ENCODE measurements at places on chromosomes 13 and 19.
A peak's percentile ranks its signal among the peaks of the same experiment; 100 is the strongest.

- no peak for DNase-seq
Measured at GRCh38 chr13:76020421-76020955, 384.4 kb downstream of the LMO7 start.

DNA sequence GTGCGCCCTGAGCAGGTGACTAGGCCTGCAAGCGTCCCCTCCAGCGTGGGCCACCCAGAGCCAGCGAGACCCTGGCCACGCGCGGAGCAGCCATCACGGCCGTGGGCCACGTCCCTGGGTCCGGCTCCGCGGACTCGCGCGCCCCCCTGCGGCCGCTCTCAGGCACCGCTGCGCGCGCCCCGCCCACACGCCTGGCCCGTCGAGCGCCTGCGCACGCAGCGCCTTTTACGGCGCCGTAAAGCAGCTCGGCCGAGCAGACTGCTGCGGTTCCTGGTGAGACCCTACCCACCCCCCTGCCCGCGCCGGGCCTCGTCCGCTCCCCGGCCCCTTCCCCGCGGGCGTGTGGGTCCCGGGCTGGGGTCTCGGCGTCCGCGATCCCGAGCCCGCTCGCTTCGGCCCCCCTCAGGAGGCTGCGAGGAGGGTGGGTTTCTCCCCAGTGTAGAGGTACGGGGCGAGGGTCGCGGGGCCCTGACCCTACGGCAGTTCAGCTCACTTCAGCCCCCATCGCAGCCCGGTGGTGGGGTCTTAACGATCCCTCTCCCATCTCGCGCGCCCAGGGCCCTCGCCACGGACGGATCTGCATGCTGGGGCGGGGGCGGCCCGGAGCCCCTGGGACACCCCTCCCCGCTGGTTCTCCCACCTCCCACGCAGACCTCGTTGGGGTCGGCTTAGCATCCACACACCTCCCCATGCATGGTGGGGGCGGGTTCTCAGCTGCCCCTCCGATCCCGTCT lies at the start of gene TRAPPC5:
TRAPPC5 (plus strand) TSS at position 228 of the 734 bp plus-strand sequence. CDS start 1,421 bp downstream, outside the sequence.
- peak; percentile 85 for DNase-seq

- DNase-seq: no peak
Measured at GRCh38 chr19:11475861-11476260, 5.0 kb downstream of the ELAVL3 start.

DNA sequence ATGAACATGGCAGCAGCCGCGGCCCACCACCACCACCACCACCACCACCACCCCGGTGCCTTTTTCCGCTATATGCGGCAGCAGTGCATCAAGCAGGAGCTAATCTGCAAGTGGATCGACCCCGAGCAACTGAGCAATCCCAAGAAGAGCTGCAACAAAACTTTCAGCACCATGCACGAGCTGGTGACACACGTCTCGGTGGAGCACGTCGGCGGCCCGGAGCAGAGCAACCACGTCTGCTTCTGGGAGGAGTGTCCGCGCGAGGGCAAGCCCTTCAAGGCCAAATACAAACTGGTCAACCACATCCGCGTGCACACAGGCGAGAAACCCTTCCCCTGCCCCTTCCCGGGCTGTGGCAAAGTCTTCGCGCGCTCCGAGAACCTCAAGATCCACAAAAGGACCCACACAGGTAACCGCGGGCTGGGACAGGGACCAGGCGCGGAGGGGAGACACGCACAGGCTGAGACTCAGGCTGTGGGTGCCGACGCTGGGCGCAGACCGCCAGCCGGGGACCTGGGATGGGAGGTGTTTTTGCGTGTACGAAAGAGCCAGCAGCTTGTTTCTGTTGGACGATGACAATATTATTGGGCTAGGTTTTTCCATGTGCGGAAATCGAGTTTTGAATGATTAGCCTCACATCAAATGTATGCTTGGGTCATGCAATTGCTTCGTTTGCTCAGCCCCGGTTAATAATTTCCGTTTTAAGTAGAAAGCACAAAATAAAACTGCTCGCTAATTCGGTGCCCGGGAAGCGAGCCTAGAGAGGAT lies 1.3 kb downstream of the ZIC2 start:
- DNase-seq: no peak

DNA sequence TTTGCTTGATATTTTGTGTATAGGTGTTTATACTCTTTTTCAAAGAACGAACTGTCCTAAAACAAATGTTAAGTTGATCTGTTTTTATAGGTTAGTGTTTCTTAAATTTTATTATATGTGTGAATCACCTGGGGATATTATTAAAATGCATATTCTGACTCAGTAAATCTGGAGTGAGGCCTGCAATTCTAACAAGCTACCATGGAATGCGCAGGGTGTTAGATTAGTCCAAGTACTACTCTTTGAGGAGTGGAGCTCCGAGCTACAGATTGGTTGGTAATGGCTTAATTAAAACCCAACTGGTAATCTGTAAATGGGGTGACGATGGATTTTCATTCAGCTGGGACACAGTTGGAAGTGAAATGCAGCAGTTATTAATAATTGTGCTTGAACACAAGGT lies 214.1 kb upstream of the UFM1 start:
- DNase-seq: no peak

GRCh38 chr19:7947939-7948338 lies 4.5 kb upstream of the TIMM44 start:
- no peak for DNase-seq

DNA sequence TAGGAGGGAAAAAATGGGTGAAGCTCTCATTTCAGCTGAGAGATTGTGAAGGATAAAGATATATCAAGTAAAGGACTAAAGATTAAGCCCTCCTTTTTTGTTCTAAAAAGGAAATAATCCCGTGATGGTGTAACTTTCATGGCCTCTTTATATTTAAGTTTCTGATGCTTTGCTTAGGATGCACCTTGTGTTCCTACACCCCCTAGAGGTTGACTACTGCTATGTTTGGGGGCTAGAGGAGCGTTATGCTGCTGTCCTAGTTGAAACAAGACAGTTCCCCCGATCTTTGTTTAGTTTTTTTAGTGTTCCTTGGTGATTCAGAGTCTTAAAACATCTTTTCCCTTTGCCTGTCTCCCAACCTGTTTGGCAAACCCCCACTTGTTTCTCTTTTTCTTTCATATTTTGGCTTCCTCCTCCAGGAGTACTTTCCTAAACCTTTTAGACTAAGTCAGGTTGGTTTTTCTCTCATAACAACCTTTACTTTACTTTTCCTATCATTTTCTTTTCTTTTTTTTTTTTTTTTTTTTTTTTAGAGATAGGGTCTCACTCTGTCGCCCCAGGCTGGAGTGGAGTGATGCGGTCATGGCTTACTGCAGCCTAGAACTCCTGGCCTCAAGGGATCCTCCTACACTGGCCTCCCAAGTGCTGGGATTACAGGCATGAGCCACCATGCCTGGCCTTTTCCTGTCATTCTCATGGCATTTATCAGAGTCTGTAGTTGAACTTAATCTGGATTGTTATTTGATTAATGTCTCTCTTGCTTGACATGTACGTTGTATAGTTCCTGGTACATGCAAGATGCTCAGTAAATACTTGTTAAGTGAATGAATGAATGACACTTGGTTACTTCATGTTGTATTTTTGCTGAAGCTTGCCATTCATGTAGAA lies 2.8 kb downstream of the UBA2 start:
- DNase-seq: peak; percentile 73

DNA sequence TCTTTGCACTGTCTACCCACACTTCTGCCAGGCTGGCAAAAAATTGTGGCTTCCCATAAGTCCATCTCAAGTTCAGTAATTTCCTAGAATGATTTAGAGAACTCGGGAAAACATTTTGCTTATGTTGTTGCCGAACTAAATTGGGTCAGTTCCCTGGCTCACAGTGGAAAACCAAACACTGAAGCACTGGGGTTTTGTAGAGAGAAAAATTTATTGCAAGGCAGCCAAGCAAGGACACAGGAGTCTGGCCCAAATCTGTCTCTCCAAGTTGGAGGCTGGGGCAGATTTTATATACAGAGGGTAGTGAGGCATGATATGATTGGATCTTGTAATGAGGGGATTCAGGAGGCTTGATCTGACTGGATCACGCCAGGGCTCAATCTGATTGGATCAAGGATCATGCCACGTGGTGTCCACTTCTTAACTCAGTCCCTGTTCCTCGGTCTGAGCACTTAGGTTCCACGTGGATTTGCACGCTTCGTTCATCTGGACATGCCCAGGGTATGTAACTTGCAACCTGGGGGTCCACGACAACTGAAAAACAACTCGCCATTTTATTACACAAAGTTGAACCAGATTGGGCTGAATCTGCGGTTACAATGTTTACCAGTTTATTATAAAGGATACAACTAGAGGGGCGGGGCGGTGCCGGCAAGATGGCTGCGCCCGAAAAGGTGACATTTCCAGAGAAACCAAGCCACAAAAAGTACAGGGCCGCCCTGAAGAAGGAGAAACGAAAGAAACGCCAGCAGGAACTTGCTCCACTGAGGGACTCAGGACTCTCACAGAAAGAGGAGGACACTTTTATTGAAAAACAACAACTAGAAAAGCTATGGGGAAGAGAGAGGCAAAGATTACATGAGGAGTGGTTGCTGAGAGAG lies 7.3 kb downstream of the CD209 start:
- no peak for DNase-seq

DNA sequence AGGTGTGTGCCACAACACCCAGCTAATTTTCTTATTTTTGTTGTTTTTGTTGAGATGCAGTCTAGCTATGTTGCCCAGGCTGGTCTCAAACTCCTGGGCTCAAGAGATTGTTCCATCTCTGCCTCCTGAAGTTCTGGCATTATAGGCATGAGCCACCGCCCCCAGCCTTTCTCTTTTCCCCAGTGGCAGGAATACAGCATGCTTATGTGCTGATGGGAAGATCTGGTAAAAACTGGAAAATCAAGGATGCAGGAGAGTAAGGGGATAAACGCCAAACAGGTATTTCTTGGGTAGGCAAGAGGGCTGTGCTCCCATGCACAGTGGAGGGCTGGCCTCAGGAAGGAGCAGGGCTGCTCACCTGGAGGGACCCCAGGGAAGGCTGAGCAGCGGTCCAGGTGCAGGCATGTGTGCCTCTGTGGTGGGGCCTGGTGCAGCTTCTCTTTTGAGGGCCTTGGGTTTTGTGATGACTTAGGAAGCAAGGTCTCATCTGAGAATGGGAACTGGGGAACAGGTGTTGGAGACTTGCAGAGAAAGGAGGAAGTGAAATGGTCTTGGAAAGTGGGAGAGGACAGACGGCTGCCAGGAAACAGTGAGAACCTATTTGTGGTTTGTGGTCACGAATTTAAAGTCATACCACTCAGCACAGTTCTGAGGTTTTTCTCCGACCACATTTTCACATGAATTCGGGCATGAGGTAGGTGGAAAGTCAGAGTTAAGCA lies 106.5 kb downstream of the TEX26 start:
- DNase-seq: peak; percentile 34

GRCh38 chr19:58554494-58555368 lies at the start of gene CHMP2A:
Gene CHMP2A (minus strand): TSS chr19:58555105. CDS start chr19:58554212, 893 bp downstream.
- peak; percentile 97 for DNase-seq

DNA sequence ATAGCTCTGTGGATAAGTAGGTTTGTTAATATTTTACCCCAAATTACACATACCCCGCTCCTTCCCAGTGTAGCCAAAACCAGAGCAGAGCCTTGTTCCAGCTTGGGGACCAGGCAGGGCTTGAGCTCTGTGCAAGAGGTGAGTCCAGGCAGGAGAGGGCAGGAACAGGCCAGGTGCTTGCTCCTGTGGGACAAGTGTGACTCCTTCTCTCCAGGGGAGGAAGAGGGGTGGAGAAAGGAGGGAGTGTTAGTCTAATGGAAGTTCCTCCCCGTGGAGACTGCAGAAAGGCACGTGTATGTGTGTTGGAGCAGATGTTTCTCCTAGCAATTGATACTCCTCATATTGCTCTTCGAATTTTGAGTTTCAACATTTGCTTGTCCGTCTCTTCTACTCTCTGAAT lies 201.0 kb downstream of the FGF9 start:
- DNase-seq: no peak
